ENCODE measurements at places on chromosomes 1 and 21.

DNA sequence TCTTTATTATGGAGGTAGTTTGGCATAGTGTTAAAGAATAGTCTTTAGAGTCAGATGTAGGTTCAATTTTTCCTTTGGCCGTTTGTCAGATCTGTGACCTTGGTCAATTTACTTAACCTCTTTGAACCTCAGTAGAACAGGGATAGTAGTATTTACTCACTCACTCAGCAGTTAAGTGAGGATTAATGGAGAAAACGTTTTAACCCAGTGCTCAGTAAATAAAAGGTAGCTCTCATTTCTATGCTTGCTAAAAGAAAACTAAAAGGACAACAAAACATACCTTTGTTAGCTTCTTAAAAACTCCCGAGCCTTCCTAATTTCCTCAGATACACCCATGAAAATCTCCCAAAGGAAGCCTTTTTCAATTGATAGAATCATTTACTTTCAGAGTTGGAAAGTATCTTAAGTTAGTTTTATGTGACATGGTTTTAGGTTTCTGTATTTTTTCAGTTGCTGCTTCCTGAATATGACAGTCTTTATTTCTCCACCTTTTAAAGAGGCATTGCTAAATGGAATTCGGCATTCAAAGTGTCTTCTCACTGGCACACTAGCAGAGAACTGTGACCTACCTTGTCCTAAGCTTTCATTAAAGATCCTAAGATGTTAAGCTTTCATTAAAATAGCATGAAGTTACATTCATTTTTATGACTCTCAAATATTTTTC is 7.8 kb downstream of the ABCD3 start:
- DNase-seq, result no peak

DNA sequence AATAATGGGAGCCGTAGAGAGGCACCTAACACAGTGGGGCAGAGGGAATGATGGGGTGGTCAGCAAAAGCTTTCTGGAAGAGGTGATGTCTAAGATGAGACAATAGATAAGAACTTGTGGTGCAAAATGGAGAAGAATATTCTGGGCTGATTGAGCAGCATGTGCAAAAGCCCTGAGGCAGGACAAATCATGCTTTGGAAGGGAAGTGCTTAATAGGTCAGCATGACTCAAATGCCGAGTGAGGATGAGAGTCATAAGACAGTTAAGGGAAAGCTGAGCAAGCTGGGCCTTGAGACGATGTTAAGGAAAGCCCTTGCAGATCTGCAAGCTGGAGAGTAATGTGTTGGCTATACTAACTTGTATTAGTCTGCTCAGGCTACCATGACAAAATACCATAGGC is 37.3 kb upstream of the ASB17 start:
- DNase-seq, result no peak

GRCh38 chr1:214005708-214006107 is 17.9 kb downstream of the PROX1 start:
- DNase-seq, result no peak

- DNase-seq, result no peak
Observed at GRCh38 chr1:160277330-160277729, 7.6 kb downstream of the PEX19 start.

DNA sequence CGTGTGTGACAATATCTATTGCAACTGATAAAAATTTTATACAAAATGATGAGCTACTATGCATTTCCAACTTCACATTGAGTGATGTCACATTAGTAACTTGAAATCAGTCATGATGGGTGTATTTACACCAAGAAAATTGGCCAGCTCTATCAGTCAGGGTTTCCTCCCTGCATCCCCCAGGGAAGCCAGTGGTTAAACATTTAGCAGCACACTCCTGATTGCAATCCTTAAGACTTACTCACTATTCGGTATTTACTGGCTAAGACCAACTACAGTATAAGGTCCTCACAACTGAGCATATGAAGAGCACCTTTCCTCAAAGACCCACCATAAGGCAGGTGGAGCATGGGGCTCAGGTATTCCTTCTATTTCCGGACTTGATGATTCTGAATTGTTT is 41.3 kb upstream of the PTGFRN start:
- DNase-seq, result no peak

DNA sequence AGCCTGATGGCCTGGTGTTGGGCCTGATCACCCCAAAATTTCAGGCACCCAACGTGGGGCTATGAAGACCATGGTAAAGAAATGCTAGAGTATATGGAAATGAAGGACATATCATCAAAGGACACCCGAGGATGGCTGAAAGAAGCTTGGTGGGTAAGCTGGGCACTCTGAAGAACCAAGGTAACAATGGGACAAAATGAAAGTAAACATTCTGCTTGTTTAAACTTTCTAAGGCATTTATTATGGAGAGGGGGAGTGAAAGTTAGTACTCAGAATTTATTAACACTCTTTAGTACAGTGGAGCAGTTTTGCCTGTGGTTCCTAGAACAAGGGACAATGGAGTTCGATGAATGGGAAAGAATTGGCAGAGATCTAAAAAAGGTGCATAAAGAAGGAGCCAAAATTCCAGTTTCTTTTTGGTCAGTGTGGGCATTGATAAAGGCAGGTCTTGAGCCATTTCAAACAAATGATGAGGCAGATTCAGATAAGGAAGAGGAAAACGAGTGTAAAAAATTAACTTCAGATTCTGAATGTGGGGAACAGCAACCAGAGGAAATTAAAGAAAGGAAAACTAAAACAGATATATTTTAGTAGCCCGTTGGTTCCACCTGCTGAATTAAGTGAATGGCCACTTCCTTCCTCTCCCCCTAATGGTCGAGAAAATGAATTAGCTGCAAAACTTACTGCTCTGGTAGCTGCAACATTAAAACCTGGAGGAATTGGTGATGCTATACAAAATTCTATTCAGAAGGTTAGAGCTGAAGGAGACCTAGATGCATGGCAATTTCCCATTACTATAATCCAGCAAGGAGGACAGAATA is 8.4 kb upstream of the PM20D1 start:
- DNase-seq, result no peak

Measured in ovary (tissue), 10 donors.